ENCODE measurements at places on chromosomes 7 and 10.
A peak's percentile ranks its signal among the peaks of the same experiment; 100 is the strongest.

GRCh38 chr10:4212111-4212630 is 427.2 kb upstream of the KLF6 start:
- DNase-seq = no peak

- DNase-seq = no peak
Observed at GRCh38 chr10:7471720-7472367, 61.0 kb upstream of the SFMBT2 start.

GRCh38 chr10:96124230-96125141 is 5.6 kb upstream of the ZNF518A start:
- peak; percentile 20 for DNase-seq

DNA sequence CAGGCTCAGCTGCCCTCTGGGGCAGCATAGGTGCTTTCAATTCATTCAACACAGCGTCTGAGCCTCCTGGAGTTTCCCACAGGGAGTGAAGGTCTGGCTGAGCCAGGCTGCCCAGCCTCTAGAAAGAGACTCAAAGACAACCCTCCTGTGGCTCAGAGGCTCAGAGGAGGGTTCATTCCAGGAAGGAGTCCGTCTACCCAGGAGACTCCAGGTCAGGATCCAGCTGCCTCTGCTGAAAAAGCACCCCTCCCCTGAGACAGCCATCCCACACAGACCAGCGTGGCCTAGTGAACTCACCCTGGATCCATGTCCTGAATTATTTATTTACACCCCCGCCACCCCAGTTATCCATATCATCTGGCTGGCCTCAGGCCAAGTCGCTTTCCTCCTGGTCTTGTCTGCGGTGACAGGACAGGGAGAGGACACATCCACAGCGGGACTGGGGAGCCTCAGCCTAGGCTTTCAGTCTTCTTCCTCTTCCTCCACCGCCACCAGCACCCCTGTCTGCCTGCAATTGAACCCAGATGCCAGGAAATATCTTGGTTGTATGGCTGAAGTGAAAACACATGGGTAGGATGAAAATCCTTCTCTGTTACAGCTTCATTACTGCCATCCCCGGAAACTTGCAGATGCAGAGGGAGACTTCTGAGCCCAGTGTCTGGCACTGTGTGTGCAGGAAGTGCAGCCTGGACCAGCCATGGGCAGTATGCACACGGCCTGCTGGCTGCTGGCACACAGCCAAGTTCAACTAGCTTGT is 44.0 kb upstream of the COL13A1 start:
- peak; percentile 2 for DNase-seq

DNA sequence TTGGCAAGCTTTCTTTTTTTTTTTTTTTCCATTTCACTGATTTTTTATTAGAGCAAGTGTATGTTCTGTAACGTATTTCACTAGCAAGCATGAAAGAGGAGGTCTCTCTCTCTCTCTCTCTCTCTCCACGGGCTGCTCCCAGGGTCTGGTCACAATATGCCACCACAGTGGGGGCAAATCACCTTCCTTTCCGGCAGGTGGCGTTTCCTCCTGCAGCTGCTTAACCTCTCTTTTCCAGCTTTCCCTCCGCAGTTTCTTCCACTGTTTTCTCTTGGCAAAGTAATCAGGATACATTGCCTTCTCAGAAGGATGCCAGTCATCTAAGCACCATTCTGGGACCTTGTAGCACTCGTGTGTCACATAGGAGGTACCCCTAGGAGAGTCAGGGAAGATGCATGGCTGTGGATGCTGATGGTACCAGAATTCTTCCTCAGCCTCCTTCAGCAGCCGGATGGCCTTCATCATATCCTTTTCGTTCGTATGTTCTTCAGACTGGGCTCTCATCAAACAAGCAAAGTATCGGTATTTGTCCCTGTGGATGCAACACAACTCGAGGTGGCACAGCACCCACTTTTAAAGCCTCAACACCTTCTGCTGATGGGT is 197.3 kb upstream of the PODXL start:
- DNase-seq = no peak

All from NCI-H1105 (cell line).